ENCODE measurements at places on chromosomes 2 and 18.

- DNase-seq: no peak
These were observed 111.5 kb upstream of the UPP2 start for GRCh38 chr2:157990173-157990572.

DNA sequence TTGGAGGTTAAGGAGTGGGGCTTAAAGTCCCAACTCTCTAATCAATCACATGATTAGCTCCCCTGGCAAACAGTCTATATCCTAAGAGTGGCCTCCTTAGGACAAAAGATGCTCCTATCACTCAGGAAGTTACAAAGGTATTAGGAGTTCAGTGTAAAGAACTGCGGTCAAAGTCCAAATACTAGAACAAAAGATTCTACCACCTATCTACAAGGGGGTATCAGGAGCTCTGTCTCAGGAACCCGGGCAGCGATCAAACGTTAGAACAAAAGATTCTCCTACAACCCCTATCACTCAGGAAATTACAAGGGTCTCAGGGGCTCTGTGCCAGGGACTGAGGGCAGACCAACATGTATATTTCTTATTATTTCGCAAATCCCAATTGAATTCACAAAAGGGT is 58.0 kb downstream of the DTNB start:
- DNase-seq: no peak

DNA sequence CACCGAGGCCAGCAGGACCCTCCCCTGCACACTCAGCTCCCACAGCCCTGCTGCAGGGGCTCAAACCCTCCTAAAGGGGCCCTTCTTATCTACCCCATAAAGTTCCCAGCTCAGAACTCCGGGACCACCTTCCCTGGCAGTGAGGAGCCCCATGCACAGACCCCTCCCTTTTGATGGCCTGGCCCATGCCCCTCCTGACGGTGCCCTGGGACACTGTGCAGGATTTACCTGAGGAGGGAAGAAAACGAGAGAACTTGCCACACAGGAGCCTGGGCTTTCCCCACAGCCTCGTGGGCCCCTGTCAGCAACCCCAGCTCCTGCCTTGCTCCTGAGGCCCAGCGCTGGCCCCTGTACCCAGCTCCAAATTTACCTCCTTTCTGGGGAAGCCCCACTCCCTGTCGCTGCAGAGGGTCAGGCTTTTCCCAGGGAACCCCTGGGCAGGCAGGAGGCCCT is 206.3 kb upstream of the SALL3 start:
- no peak for DNase-seq

GRCh38 chr2:216163518-216163917 is 54.4 kb downstream of the XRCC5 start:
- no peak for DNase-seq

GRCh38 chr18:61569176-61569892 is 236.1 kb downstream of the CDH20 start:
- DNase-seq: no peak

- DNase-seq: no peak
These were observed 32.2 kb downstream of the QPCT start for GRCh38 chr2:37376421-37377186.

DNA sequence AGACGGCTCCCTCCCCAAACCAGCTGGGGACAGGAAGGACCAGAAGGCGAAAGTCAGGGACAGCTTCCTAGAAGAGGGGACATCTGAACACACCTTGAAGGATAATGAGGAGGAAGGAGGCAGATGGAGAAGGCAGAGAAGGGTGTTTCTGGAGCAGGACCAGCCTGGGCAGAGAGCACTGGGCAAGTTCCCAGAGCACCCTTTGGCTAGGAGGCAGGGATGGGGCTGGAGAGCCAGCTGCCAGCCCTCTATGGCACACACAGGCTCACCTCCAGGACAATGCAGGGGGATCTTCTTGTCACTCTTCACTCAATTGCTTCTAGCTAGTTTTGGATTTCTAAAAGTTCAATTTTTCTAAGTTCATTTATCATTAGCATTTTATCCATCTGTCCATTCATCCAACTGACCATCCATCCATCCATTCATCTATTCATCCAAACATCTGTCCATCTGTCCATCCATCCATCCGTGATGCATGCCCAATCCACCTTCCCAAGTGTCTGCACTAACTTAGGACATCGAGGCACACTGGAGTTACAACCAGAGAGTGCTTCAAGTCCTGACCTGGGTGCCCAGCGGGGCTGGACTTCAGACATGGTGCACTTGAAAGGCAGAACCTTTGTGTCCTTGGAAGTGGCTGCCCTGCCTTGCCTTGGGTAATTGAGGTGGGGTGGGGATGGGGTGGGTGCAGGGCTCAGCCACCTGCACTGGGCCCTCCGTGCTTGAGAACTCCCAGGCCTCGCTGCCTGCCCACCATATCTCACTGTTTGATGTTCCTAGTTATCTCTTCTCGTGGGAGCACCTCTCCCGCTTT is 42.5 kb downstream of the INHBB start:
- DNase-seq: no peak

DNA sequence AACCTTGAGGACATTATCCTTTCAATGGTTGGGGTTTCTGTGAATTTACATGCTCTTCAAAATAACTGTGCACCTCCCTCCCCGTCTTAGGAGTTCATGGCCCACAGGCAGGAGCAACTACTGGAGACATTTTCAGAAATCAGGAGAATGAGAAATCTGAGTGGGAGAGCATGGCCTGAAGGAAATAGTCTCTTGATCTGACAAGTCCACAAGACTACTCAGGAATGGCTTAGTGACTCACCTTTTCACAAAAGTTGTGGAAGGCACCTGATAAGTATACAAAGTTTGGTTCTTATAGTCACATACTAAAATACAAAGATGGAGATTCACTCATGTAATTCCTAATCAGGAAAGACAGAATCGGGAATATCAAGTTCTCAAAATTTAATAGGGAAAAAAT is 83.6 kb upstream of the NCKAP5 start:
- DNase-seq: no peak
